ENCODE measurements at places on chromosomes 3 and 15. TPM values are rescaled to one million over a fixed set of nuclear protein-coding genes. Genes with fewer than 3 reads are reported as not detected.
A peak's percentile ranks its signal among the peaks of the same experiment; 100 is the strongest.

Gene TPRG1
- not detected for total RNA-seq

- DNase-seq = peak; percentile 15
Measured at GRCh38 chr3:44326019-44326418, 12.5 kb upstream of the TCAIM start.

- no peak for DNase-seq
Measured at GRCh38 chr3:124463234-124463633, 267.0 kb upstream of the UMPS start.

GRCh38 chr15:90609242-90610180 is 79.8 kb downstream of the CRTC3 start:
- DNase-seq = no peak

DNA sequence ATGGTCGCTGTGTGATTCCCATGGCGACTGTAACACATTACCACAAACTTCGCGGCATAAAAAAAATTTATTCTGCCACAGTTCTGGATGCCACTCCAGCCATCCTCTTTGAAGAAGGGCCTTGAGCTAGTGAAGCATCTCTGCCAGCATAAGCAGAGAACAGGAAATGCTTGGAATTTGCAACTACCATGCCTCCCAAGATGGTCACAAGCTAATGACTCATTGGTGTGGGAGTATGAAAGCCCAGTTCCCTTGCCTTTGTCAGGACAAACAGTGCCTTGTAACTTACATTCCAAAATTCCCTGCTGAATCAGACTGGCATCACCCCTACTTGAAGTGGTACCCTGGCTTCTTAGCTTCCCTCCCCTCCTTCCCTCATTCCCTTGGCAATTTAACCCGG is 129.7 kb downstream of the PROS1 start:
- peak; percentile 66 for DNase-seq

- DNase-seq = no peak
Measured at GRCh38 chr3:69052472-69052898, 352 bp upstream of the TMF1 start.

DNA sequence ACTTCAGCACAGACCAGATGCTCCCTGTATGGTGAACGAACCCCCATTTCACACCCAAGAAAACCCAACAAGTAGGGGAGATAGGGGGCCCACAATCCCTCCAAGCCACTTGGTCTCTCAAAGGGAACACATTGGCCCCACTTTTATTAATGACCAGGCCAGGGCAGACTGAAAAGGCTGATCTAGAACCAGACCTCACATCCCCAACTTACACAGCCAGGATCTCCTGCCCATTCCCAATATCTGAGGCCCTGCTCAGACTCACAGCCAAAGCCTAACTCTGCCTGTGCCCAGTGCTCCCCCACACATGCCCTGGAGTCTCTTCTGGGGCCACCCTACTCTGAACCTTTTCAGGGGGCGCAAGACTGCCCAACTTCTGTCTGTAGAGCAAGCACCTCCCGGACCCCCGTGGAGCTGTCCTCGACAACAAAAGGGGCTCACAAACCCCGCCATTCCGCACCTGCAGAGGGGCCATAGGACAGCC is 1.8 kb downstream of the PLXNB1 start:
- no peak for DNase-seq

Gene TRAK1
- 67.3 TPM for total RNA-seq

GRCh38 chr3:69091389-69092029 is 6.8 kb downstream of the ARL6IP5 start:
- no peak for DNase-seq

Gene KIF7
- 0.85 TPM for total RNA-seq

Gene CHCHD6
- 3.7 TPM for total RNA-seq

GRCh38 chr3:62602987-62603386 is 229.6 kb upstream of the FEZF2 start:
- no peak for DNase-seq

DNA sequence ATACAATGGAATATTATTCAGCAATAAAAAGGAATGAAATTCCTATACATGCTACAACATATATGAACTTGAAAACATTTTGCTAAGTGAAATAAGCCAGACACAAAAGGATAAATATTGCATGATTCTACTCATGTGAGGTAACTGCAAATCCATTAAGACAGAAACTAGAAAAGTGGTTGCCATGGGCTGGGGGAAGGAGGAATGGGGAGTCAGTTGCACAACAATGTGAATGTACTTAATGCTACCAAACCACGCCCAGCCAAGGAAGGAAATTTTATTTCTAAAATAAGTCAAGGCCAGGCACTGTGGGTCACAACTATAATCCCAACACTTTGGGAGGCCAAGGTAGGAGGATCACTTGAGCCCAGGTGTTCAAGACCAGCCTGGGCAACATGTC is 9.8 kb upstream of the GMPPB start:
- DNase-seq = no peak

DNA sequence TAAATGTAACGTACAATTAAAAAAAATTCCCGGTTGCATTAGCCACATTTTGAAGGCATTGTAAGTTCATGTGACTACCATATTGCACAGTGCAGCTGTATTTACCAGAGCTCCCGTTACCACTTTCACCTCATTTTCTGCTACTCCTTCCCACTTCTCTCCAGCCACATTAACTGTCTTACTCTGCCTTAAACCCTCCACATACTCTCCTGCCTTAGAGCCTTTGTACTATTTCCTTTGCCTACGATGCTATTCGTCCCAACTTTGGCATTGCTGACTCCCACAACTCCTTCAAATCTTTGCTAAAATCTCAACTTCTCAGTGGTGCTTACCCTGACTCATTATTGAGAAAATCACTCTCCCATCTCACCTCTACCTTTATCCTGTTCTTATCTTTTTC is 115.2 kb downstream of the CADM2 start:
- no peak for DNase-seq

DNA sequence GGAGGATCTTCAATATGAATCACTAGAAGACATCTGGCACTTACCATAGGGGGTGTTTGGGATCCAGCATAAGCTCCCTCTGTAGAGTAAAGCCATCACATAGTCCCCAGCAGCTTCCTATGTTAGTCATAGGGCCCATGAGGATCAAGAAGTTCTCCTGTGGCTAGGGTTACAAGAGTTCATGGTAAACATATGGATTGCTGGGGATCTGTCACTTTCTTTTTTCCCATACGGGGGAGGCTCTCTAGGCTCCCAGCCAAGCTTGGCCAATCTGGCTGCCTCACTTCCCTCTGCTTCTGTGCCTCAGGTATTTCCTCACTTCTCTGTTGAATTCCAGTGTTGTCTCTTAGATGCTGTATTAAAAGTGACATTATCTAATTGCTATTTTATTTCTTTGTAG is 597.9 kb downstream of the PDCD6IP start:
- DNase-seq = no peak

GRCh38 chr3:77081240-77081661 is 41.4 kb downstream of the ROBO2 start:
- peak; percentile 4 for DNase-seq

Gene NR2E3
- total RNA-seq = 0.05 TPM

- no peak for DNase-seq
Measured at GRCh38 chr3:108218811-108219210, 3.4 kb downstream of the IFT57 start.

Gene SLC28A2
- not detected for total RNA-seq

DNA sequence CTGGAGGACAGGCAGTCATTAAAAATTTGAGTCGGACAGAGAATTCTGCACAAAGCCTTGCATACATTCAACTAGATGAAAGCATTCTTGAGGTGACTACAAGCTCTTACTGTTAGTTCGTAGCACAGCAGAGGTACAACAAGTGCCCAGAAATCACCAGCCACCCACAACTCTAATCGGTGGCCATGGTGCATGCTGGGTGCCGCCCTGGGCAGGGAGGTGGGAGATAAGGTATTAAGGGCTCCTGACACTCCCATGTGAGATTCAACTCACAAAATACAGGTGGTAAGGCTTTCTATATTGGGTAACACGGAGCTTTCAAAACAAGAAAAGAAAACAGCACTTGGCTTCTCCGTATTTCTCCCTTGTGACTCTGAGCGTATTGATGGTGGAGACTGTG is 66.0 kb downstream of the MEIS2 start:
- no peak for DNase-seq

Gene CYP11A1
- not detected for total RNA-seq

DNA sequence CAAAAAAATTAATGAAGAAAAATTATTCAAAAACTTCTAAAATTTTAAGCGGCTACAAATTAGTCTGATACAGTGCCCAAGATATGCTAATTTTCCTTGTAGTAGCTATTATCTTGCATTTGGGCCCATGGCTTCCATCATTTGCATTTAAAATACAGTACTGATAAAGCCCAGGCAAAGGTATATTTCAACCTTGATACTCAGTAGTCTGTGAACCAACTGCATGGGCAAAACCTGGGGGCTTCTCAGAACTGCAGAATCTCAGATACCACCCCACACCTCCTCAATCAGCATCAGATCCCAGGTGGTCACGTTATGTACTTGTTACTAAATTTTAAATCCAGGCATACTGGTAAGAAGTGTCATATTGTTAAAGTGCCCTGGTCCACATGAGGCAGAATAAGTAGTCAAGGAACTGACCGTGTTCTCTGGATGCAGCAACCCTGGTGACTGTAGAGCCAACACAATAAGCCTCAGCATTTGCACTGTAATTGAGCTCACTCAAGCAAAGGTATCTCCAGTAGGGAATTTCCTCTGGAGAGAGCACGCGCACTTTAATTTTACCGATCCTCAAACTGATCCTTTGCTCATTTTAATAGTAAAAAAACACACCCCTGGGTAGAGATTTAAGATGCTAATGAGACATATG is 31.9 kb downstream of the ZNF385D start:
- DNase-seq = no peak

Gene PRSS50
- total RNA-seq = not detected

GRCh38 chr3:39268549-39268900 is 11.3 kb downstream of the CX3CR1 start:
- DNase-seq = no peak

Gene LTK
- total RNA-seq = not detected

Gene PLA2G4E
- not detected for total RNA-seq

Gene CRABP1
- total RNA-seq = not detected

Gene CNTN3
- total RNA-seq = not detected

Gene DUOXA2
- not detected for total RNA-seq

- no peak for DNase-seq
Measured at GRCh38 chr15:56948000-56948763, 29.7 kb downstream of the TCF12 start.

Gene CLEC3B
- 6.3 TPM for total RNA-seq

DNA sequence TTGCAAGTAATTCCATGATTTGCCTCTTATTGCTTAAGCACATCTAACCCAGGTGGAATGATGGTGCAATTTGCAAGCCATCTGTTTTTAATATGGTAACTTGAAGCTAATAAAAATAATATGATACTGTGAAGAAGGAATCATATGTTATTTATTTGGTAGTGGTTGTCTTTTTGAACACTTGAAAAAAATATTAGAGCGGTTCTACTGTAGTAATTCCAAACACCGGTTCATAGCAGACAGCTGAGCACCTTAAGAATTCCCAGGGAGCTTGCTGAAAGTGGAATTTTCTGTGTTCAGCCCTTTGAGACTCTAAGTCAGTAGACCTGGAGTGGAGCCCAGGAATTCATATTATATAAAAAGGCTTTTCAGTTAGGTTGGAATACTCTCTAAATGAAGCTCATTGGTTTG is 687.4 kb downstream of the EDEM1 start:
- DNase-seq = no peak

- DNase-seq = peak; percentile 0
Measured at GRCh38 chr15:92277776-92278175, 115.9 kb upstream of the ST8SIA2 start.

Gene MFGE8
- total RNA-seq = 48.1 TPM

Gene WDR72
- total RNA-seq = under 0.01 TPM

- no peak for DNase-seq
Measured at GRCh38 chr3:51075221-51075775, 309.8 kb upstream of the MANF start.

GRCh38 chr15:51108933-51109550 is 14.3 kb upstream of the TNFAIP8L3 start:
- no peak for DNase-seq

DNA sequence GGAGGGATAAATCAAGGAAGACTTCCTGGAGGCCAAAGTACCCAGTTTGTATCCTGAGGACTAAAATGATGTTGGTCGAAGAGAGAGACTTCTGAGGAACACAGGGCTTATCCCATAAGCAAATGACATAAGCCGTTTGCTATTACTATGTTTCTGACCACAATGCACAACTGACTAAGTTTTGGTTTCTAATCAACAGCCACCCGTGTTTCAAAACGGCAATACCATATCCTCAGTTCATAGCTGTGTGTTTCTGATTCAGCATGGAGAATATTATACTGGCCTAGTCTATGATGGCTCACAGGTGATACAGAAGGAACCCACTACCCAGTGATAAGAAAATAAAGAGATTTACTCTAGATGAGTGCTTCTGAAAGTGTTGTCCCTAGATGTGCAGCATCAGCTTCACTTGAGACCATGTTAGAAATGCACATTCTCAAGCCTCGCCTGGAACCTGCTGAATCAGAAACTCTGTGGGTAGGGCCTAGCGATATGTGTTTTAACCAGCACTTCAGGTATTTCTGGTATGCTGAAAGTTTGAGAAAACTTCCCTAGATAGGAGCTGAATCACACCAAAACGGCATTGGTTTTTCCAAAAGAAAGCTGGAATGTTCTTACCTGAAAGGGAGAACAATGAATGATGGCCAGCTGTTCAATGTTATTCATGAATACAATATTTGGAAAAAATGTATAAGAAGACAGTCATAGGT is 639.7 kb upstream of the NR2F2 start:
- DNase-seq = no peak

DNA sequence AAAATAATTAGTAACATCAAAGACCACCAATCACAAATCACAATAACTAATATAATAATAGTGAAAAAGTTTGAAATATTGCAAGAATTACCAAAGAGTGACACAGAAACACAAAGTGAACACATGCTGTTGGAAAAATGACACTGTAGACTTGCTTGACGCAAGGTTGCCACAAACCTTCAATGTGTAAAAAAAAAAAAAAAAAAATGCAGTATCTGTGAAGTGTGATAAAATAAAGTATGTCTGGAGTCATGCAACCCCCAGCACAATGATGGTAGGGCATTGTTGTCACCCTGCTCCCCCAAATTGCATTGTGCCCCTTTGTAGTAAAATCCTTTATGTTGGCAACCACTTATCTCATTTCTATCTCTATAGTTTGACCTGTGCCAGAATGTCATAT is 190.6 kb downstream of the PLCL2 start:
- DNase-seq = no peak

Measured in dermis blood vessel endothelial cell (primary cell).